ENCODE measurements at places on chromosomes 12 and 14.

DNA sequence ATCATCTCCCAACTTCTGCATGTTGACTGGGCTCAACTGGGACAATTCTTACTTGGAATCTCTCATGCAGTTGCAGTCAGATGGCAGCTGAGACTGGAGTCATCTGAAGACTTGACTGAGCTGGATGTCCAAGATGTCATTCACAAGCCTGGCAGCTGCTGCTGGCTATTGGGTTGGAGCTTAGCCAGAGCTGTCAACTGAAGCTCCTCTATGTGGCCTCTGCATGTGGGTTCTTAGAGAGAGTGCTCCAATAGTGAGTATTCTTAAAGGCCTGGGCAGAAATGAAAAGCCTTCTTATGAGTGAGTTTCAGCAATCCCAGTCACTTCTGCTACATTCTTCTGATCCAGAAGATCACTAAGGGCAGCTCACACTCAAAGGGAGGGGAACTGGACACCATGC is 440.9 kb downstream of the LRIG3 start:
- DNase-seq, result no peak

DNA sequence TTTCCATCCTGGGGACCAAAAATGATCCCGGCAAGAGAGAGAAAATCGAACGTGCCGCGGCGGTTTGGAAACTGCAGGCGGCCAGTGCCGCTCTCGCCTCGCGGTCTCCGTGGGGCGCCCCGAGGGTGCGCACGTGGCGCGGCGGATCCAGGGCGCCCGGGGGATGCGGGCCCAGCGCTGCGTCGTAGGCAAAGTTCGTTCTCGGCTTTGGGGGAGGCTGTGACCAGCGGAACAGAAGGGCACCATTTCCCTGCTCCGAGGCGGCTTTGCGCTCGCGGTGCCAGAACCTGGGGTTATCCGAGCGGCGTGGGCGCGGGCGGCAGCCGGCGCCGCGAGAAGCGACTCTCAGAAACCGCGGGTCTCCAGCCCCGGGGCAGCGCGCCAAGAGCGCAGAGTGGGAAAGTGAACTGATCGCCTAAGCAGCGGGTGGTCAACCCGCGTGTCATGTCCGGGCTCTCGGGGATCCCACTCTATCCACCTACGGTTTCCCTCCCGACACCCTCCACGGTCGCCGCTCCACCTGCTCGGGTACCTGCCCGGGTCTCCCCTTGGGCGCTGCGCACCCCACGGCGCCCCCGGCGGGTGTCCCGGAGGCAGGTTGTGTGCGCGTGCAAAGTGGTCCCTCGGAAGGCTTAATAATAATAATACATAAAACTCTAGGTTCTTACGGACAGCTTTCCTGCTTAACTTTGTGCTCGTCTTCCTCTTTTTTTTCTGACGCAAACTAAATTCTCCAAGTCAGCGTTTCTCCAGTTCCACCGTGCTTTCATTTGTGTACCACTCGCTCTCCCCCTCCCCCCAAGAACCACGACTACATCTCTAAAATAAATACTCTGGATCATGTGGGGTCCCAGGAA is 1.2 kb downstream of the ESRRB start:
- DNase-seq, result peak; percentile 45

DNA sequence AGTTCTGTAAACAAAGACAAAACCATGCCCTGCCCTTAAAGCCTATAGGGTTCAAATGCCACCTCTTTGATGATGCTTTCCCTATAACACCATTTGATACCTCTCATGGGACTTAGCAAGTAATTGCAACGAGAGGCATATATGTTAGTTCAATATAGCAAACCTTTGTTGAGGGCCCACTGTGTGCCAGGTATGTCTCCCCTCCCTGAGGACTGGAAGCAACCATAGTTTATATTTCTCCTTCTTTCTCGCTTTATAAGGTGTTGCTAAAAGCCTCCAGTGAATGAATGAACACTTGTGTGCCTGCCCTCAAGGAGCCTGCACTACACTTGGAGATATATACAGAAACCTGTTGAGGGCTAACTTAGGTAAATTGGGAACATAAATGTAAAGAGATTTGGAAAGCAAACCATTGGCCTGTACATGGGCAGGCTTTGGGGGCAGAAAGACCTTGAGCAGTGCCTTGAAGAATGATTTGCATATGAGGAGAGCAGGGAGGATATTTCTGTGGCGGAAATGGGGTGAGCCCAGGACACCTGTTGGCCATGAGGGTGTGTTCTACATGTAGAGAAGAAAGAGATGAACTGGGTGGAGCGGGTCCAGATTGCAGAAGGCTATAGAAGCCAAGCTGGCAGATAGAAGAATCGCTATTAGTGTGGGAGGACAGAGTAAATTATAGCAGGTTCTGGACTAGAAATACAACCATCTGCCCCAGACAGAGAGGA is 1.8 kb upstream of the CKAP4 start:
- no peak for DNase-seq

DNA sequence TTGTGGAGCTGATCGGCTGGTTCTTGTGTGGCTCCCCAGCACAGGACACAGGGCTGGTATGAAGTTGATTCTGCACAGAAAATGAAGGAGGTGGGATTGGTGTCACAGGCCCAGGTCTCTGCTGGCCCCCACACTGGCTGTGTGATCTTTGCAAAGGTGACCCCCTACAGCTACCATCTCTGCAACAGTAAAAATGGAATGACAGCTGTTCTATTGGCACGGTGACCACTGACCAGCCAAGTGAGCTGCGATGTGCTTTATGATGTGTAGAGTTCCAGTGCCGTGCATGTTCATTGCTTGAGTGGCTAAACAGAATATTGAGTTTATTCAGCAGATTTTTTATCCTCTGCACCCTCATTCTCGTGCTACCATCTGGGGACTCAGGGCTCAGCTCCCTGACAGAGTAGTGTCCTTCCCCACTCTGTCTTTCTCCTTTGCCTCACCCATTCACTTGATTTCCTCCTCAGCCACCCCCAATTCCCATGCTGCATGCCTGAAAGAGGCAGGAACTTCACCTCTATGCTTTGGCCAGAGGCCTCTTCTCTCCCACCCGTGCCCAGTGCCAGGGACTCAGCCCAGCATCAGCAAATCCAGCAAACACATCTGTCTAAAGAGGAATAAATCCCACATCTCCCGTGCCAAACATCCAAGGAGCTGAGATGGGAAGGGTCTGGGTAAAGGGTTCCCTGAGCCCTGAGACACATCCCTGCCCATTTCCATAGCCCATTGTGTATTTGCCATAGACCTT is 21.2 kb downstream of the C14orf132 start:
- no peak for DNase-seq

DNA sequence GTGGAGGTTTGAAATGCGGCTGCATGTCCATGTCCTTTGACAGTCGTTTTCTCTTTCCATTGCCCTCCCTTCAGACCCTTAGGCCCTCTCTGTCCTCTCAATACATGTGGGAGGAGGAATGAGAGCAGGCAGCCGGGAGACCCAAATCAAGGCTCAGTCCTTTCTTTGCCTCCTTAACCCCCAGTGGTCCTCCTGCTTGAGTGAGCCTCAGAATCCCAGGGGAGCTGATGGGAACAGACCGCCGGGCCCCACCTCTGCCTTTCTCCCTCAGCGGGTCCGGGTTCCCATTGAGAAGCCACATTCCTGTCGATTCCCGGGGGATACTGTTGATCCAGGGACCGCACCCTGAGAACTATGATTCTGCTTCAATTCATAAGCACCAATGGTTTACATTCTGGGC is 77.9 kb upstream of the RFLNA start:
- DNase-seq, result peak; percentile 64

DNA sequence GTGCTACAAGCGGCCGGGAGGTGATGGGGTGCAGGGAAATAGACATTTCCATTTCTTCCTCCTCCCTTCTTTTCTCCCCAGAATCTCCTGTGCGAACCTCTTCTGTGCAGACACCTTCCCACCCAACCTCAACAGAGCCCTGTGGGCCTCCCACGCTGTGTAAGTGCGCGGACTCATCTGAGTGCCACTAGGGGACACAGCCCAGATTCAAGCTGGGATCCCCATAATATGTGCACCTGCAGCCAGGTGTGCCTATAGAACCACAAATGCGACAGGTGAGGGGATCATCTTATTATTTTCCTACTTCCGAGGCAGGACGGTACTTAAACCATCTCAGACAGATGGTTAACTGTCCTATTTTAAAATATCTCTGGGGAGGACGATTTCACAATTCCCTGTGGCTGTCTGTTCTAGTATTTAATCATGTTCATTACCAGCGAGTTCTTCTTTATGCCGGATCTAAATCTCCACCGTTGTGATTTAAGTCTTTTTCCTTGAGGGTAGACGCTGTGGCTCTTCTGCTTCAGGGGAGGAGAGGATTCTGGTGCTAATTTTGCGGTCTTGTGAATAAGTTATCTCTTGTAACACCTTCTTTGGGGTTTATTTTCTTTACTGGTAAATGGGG is 17.2 kb upstream of the CACNA1C start:
- no peak for DNase-seq

- no peak for DNase-seq
Measured at GRCh38 chr12:57781244-57781643, 1.3 kb upstream of the TSFM start.

DNA sequence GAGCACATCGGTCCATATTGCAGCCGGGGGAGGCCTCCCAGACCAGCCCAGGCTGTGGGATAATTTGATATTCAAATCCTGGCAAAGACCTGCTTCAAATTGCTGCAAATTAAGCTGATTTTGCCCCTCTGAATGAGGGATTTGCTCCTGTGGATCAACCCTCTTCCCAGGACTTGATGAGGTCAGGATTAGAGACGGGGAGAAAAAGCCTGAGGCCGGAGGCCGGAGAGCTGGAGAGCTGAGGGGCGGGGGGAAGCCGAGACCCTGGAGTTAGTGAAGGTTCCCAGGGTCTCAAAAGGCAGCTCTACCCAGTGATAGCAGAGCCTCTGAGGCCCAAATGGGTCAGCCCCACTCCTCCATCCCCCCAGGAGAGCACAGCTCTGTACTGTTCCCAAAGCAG is 17.5 kb upstream of the VSX2 start:
- no peak for DNase-seq

- no peak for DNase-seq
Measured at GRCh38 chr12:104727726-104728465, 230.2 kb downstream of the SLC41A2 start.

DNA sequence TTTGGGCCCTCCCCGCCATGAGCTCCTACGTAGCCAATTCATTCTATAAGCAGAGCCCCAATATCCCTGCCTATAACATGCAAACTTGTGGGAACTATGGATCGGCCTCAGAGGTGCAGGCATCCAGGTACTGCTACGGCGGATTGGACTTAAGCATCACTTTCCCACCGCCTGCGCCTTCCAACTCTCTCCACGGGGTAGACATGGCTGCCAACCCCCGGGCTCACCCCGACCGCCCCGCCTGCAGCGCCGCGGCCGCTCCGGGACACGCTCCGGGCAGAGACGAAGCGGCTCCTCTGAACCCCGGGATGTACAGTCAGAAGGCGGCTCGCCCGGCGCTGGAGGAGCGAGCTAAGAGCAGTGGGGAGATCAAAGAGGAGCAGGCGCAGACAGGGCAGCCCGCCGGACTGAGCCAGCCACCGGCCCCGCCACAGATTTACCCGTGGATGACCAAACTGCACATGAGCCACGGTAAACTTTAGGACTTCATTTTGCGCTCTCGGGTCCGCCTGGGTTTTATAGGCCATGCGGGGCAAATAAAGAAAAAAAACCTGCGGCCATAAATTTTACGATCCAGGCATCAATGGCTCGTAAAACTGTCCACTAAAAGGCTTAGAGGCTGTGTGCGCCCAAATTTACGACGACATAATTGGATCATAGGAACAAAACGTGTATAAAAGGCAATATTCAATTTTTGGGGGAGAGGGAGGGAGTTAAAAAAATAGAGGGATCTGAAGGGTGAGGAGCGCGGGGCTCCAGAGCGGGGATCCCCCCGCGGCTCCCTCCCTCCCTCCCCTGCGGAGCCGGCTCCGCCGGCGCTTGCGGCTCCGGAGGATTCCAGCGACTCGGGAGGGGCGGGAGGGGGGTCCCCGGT is 493 bp downstream of the HOXC5 start:
- DNase-seq, result no peak

- no peak for DNase-seq
Measured at GRCh38 chr14:50533241-50533705, 904 bp upstream of the MAP4K5 start.

GRCh38 chr12:98156697-98157096 is 358.7 kb upstream of the TMPO start:
- DNase-seq, result no peak

- no peak for DNase-seq
Measured at GRCh38 chr14:36339816-36340215, 19.4 kb upstream of the MBIP start.

GRCh38 chr12:65568517-65568916 is 255.8 kb upstream of the HMGA2 start:
- DNase-seq, result peak; percentile 75

- peak; percentile 75 for DNase-seq
Measured at GRCh38 chr14:67940486-67941455, 121.2 kb downstream of the RAD51B start.

DNA sequence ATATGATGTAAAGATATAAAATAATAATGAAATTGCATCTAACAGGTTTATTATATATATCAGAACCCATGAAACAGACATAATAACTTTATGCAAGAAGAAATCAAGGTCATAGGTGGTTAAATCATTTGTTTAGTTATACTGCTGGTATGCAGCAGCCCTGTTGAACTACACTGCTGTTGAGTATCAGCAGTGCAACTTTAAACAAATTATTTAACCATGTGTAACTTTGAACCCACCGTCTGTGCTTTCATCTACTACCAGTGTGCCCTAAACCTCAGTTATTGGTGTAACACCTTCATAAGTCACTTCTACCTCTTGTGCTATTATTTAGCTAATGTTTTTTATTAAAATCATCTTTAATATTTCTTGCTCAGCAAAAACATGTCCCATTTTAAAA is 262.3 kb upstream of the CRY1 start:
- no peak for DNase-seq

GRCh38 chr12:64457032-64457431 is 5.1 kb downstream of the TBK1 start:
- DNase-seq, result no peak

GRCh38 chr12:97229004-97229403 is 233.6 kb upstream of the RMST start:
- no peak for DNase-seq

DNA sequence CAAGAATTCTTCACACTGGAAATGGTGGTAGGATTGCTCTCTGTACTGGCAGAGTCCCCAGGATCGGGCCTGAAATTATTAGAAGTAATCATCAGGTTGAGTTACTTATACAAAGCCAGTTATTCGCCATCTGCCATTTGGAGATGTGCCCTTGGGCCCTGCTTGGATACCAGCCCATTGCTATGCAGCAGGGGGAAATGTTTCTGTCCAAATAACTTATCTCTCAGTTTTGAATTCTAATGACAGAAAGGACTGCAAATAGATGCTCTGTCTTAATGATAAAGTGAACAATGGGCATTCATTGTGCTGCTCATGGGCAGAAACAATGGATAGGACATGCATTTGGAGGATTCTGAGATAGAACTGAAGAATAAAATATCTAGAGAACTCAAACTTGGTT is 139.1 kb upstream of the PELI2 start:
- no peak for DNase-seq

DNA sequence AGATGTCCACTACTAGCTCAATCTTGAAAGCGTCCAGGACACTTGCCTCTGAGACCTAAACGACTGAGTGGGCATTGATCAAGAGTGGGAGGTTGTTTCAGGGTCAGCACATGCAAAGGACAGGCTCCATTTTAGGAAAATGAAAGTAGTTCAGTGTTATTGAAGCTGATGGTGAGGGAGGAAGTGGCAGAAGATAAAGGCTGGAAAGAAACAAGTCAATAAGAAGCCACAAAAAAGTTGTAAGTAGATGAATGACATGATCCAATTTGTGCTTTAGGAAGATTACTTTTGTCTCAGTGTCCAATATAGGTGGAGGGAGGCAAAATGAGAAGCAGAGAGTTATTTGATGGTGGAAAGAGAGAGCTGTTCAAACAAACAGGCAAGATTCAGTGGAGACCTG is 22.0 kb downstream of the GPR65 start:
- DNase-seq, result no peak

Measured in eye (tissue), 1 donor.